ENCODE measurements at places on chromosomes 1 and 21. TPM values are rescaled to one million over a fixed set of nuclear protein-coding genes. Genes with fewer than 3 reads are reported as not detected.
A peak's percentile ranks its signal among the peaks of the same experiment; 100 is the strongest.

DNA sequence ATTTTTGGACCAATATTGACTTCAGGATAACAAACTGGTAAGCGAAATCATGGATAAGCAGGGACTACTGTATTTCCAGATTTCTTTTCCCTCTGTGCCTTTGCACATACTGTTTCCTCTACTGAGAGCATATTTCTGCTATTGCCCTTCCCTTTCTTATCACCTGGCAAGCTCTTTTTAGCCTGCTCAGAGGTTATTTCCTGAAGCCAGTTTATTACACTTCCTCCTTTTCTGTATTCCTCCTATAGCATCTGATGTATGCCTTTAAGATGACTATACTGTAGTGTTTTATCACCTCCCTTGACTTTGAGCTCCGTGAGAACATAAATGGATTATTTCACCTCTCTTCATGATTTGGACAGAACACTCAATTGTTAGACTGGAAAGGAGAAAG, 49.0 kb downstream of the MAGI3 start:
- no peak for DNase-seq

GRCh38 chr1:159925719-159926078, 392 bp upstream of the TAGLN2 start:
- DNase-seq: no peak

- no peak for DNase-seq
Observed at GRCh38 chr21:32544697-32545096, 40.6 kb downstream of the TCP10L start.

GRCh38 chr1:100657876-100658715, 61.4 kb upstream of the VCAM1 start:
- DNase-seq: no peak

- DNase-seq: no peak
Observed at GRCh38 chr1:229950020-229950419, 117.0 kb upstream of the GALNT2 start.

- DNase-seq: no peak
Observed at GRCh38 chr1:78089010-78089409, 43.2 kb downstream of the GIPC2 start.

- DNase-seq: no peak
Observed at GRCh38 chr21:35664683-35665082, 395.6 kb downstream of the SETD4 start.

DNA sequence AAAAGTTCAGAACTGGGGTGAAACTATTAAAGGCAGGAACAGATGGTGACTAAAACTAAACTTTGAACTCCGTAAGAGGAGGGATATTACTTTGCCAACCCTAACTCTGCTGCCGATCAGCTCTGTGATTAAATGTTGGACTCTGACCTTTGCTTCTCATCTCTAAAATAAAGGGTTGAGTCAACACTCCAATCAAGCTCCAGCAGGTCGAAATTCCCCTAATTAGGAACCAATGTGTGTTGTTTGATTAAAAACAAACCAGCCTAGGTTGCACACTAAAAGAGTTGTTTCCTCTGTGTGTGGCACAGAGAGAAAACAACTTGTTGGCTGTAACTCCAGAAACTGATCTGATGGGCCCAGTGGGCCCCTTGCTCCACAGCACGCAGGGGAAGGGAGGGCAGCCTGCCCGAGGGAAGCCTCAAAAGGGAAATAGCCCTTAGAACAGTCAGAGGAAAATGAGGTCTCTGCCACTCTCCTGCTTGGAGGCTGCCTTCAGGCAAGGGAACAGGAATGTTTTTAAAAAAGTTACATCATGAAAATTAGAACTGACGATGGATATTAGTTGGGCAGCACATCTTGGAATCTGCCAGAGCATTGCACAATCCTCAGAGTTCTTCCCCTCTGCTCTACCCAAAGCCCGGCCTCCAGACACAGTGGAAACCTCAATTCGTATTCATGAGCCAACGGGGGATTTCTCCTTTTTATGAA, 69.3 kb downstream of the KCTD3 start:
- no peak for DNase-seq

DNA sequence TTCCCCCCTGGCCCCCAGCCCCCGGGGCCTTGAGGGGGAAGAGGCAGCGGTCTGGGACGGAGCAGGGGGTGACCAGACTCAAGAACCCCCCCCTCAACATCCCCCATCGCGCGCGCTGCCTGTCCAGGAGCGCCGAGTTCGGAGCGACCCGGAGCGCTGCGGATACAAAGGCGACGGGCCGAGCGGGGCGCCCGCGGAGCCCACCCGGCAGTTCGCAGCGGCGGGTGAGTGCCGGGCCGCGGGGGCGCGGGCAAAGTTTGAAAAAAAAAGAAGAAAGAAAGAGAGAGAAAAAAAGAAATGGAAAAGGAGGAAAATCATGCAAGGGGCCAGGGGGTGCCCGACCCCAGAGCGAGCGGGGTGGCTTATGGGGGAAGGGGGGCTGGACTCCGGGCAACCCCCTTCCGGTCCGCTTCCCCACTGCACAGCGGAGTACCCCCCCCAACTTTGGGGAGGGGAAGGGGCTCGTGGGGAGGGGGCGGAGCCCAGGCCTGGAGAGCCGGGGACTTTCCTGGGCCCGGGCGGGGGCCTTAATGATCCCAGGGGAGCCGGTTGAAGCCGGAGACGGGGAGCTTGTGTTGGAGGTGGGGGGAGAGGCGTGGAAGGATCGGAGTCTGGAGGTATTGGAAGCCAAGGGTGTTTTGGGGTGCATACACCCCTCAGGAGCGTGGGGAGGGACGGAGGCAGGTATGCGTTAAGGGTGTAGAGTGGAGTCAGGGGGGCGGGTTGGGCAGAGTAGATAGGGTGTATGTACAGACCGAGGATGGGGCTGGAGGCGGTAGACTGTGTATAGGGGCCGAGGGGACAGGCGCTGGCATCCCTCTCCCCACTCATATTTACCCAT, 502 bp downstream of the VANGL2 start:
- DNase-seq: peak; percentile 16

- DNase-seq: no peak
Observed at GRCh38 chr1:211257826-211258225, 1.3 kb upstream of the RCOR3 start.

- no peak for DNase-seq
Observed at GRCh38 chr1:229271448-229272159, 693 bp downstream of the RAB4A start.

DNA sequence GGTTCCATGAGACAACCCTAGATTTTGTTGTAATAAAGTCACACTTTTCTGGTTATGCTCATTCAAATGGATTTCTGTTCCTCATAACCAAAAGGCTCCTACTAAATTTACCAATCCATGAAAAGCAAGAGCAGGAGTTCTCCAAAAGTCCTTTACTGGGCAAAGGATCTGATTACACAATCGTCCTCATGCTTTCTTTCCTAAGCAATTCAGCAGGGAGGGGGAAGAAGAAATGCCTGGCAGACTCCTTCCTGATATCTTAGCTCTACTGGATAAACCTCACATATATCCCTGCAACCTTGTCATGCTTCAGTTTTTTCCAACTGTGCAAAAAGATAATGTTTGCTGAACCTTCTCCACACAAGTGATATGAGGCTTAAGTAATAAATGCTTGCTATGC, 67.6 kb upstream of the GUCA2B start:
- no peak for DNase-seq

GRCh38 chr21:31505975-31506374, 153.5 kb upstream of the SOD1 start:
- no peak for DNase-seq

GRCh38 chr21:42490720-42491119, 5.3 kb downstream of the RSPH1 start:
- DNase-seq: no peak

GRCh38 chr1:216502528-216503162, 79.4 kb upstream of the USH2A start:
- peak; percentile 6 for DNase-seq

TLR5 gene
- total RNA-seq: 5.5 TPM

EPHA2 gene
- total RNA-seq: 42.0 TPM

EVI5 gene
- total RNA-seq: 67.5 TPM

S100A7 gene
- total RNA-seq: 130 TPM

MAN1C1 gene
- 7.9 TPM for total RNA-seq

CLCNKB gene
- total RNA-seq: 0.20 TPM
